Glutamatergic neuron (in vitro differentiated cells): ENCODE measurements at places on chromosomes 6 and 20. TPM values are rescaled to one million over a fixed set of nuclear protein-coding genes. Genes with fewer than 3 reads are reported as not detected.

DNA sequence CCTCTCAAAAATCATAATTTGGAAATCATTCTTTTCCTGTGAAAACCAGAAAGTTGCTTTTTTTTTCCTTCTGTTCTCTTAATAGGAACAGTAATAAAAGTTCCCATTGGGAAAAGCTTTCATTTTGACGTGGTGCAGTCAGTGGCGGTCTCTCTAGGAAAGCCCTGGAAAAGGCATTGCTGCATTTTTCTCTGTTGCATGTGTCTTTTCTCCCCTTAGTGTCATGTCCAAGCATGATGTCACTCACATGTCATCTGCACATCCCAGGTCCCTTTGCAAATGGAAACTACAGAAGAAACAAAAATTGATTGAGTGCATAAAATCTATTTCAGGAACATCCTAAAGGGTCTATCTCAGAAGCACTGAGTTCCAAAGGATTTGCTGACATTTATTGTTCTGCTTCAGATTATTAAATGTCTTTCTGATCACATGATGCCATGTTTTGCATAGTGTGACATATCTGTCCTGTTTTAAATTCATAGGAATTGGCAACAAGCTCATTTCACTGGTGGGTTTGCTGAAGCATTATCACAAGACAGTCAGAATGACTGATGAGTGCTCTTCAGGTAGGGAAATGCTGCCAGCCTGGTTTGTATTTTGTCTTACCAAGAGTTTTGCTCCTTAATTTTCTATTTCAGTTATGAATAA is 208.7 kb downstream of the SOX4 start:
- H3K4me1 ChIP-seq = peaks cover 24% of the 10 kb centered on the region
- DNase-seq = no peak
- no peak overlapping the region for H3K27ac ChIP-seq

DNA sequence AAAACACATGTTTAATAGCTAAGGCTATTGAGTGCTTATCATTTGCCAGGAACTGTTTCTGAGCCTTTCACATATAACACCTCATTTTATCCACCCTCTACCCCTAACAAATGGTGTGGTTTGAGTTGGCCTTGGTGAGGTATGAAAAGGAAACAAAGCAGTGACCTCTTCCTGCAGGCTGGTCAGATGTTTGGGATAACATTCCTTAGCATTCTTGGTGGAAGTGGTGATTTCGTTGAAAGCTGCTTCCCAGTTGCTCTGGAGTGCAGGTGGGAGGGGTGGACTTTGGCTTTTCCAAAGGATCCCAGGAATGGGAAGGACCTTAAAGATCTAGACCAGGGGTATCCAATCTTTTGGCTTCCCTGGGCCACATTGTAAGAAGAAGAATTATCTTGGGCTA is 41.3 kb downstream of the CARMIL1 start:
- DNase-seq = no peak
- H3K27ac ChIP-seq = no peak overlapping the region
- no peaks in the 10 kb centered on the region for H3K36me3 ChIP-seq

DNA sequence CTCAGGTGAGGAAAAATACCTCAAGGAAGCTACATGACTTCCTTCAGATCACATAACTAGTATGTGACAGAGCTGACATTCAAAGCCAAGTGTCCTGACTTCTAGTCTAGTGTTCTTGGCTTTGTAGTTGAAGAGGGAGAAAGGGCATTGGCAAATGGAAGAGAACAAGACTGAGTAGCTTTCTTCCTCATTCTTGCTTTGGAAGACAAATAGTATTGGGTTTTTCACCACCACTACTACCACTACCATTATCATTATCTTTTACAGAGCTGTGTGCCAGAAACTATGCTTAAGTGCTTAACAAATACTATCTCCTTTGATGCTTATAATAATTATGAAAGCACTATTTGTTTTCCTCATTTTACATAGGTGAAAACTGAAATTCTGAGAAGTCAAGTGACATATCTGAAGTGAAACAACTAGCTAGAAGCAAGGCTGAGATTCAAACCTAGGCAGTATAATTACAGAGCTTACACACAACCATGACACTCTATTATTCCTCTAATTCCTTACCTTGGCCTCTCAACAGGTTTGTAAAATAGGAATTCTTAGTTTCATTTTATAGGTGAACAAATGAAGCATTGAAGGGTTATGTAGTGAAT is 6.8 kb downstream of the ACSS2 start:
- H3K27ac ChIP-seq = no peak overlapping the region
- H3K4me3 ChIP-seq = no peak overlapping the region
- H3K27me3 ChIP-seq = no peaks in the 10 kb centered on the region
- no peaks in the 10 kb centered on the region for H3K4me1 ChIP-seq

DNA sequence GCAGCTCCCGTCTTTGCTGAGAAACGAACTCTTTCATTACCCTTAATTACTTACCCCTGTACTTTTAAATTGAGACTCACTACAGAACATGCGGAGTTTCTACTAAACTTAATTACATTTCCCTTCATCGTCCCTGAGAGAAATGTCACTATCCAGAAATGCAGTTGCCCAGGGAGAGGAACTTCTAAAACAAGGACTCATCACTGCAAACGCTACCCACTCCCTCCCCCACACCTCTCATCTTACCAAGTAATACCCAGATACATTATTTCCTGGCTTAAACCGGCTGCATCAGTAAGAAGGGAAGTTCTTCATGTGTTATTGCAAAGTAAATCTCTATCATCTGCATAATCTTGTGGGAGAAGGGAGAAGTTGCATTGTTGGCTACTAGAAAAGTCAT is 138.3 kb downstream of the IPCEF1 start:
- H3K27me3 ChIP-seq = no peaks in the 10 kb centered on the region
- H3K4me1 ChIP-seq = peaks cover 4% of the 10 kb centered on the region
- H3K4me3 ChIP-seq = no peak overlapping the region
- H3K27ac ChIP-seq = no peak overlapping the region
- no peak for DNase-seq

GRCh38 chr6:130578713-130579112 is 212.9 kb downstream of the TMEM200A start:
- no peaks in the 10 kb centered on the region for H3K27me3 ChIP-seq
- H3K27ac ChIP-seq = no peak overlapping the region
- no peak overlapping the region for H3K4me3 ChIP-seq
- H3K4me1 ChIP-seq = no peaks in the 10 kb centered on the region
- no peaks in the 10 kb centered on the region for H3K36me3 ChIP-seq

- no peak overlapping the region for H3K4me3 ChIP-seq
- no peaks in the 10 kb centered on the region for H3K27me3 ChIP-seq
- no peaks in the 10 kb centered on the region for H3K36me3 ChIP-seq
Observed at GRCh38 chr6:121811106-121811505, 375.7 kb downstream of the GJA1 start.

The MAS1 gene
- not detected for total RNA-seq
